Activated CD4-positive, alpha-beta T cell treated with anti-CD3 and anti-CD28 coated beads, Interleukin-2, amount 10 ng/mL, durations not matched to agents 7 days and 5 days (primary cell): ENCODE measurements at places on chromosomes 4 and X. TPM values are rescaled to one million over a fixed set of nuclear protein-coding genes. Genes with fewer than 3 reads are reported as not detected.
A peak's percentile ranks its signal among the peaks of the same experiment; 100 is the strongest.

SLC10A4 gene
- not detected for total RNA-seq

ASB12 gene
- total RNA-seq: not detected

- peaks cover 12% of the 10 kb centered on the region for H3K36me3 ChIP-seq
- no peak overlapping the region for H3K27ac ChIP-seq
- H3K27me3 ChIP-seq: no peaks in the 10 kb centered on the region
- no peak overlapping the region for H3K4me3 ChIP-seq
Observed at GRCh38 chr4:1990676-1991075, 18.1 kb downstream of the NELFA start.

- H3K4me3 ChIP-seq: no peak overlapping the region
- H3K27me3 ChIP-seq: no peaks in the 10 kb centered on the region
- no peaks in the 10 kb centered on the region for H3K36me3 ChIP-seq
- H3K4me1 ChIP-seq: no peaks in the 10 kb centered on the region
- H3K27ac ChIP-seq: no peak overlapping the region
- no peak for DNase-seq
Observed at GRCh38 chr4:111268769-111269414, 646.0 kb upstream of the PITX2 start.

GRCh38 chr4:163493643-163494359, 689 bp upstream of the TMA16 start:
- H3K4me3 ChIP-seq: peak overlapping the region; percentile 92
- peaks cover 34% of the 10 kb centered on the region for H3K4me1 ChIP-seq
- DNase-seq: no peak
- H3K27me3 ChIP-seq: peaks cover 13% of the 10 kb centered on the region
- H3K36me3 ChIP-seq: peaks cover 9% of the 10 kb centered on the region

- peaks cover 8% of the 10 kb centered on the region for H3K27me3 ChIP-seq
- no peaks in the 10 kb centered on the region for H3K4me1 ChIP-seq
- no peaks in the 10 kb centered on the region for H3K36me3 ChIP-seq
- no peak overlapping the region for H3K4me3 ChIP-seq
- H3K27ac ChIP-seq: no peak overlapping the region
Observed at GRCh38 chr4:4752025-4752424, 107.4 kb upstream of the MSX1 start.

DNA sequence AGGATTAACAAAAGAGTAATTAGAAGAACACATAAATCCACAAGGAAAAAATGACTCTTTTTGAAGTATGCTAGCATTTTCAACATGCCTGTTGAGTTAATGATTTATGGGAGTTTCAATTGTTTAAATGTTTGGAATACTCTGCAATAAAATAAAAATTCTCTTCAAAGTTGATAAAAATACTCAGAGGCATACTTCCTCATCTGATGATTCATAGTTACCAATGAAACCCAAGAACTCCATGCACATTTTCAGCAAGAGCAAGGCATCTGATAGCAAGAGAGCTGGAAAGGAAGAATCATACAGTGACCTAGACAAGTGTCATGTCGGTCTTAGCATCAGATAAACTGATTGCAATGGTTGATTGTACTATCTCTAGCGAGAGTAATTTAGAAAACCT, 443.7 kb upstream of the ATOH1 start:
- no peaks in the 10 kb centered on the region for H3K4me1 ChIP-seq
- no peak for DNase-seq
- H3K27me3 ChIP-seq: no peaks in the 10 kb centered on the region
- no peak overlapping the region for H3K4me3 ChIP-seq
- H3K36me3 ChIP-seq: no peaks in the 10 kb centered on the region
- H3K27ac ChIP-seq: no peak overlapping the region

PAGE4 gene
- total RNA-seq: not detected

DNA sequence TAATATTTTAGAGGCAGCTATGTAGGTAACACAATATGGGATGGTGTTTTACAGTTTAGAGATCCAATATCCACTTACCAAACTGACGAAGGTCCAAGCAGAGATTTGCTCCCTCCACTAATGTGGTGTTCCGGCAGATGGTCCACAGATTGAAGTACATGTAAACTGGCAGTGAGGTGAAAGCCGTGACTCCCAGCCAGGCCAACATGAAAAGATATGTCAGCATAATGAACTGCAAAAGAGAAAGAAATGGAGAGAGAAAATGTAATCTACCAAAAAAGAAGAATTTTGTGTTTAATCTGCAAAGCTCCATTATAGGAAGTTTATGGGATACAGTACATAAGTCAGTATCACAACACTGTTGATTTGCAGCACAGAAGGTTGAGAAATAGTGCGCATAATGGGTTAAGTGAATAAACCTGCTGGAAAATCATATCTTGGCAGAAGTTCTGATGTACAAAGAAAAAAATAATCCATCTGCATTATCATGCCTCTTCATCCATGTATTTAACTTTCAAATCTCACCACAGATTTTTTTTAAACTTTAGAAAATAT, 160.2 kb downstream of the GPM6A start:
- H3K4me1 ChIP-seq: no peaks in the 10 kb centered on the region
- H3K27ac ChIP-seq: no peak overlapping the region
- DNase-seq: no peak
- H3K36me3 ChIP-seq: no peaks in the 10 kb centered on the region

TTC29 gene
- not detected for total RNA-seq

JAKMIP1 gene
- 9.6 TPM for total RNA-seq

NHS gene
- total RNA-seq: 1.2 TPM

GRCh38 chrX:133854290-133854689, 131.1 kb downstream of the GPC3 start:
- DNase-seq: no peak
- H3K27me3 ChIP-seq: peaks cover 3% of the 10 kb centered on the region
- no peak overlapping the region for H3K27ac ChIP-seq
- no peak overlapping the region for H3K4me3 ChIP-seq

- no peak for DNase-seq
- no peak overlapping the region for H3K4me3 ChIP-seq
- H3K27ac ChIP-seq: no peak overlapping the region
- H3K4me1 ChIP-seq: no peaks in the 10 kb centered on the region
- H3K36me3 ChIP-seq: no peaks in the 10 kb centered on the region
Observed at GRCh38 chr4:109157696-109158095, 144.8 kb downstream of the COL25A1 start.

RNF128 gene
- total RNA-seq: not detected

DNA sequence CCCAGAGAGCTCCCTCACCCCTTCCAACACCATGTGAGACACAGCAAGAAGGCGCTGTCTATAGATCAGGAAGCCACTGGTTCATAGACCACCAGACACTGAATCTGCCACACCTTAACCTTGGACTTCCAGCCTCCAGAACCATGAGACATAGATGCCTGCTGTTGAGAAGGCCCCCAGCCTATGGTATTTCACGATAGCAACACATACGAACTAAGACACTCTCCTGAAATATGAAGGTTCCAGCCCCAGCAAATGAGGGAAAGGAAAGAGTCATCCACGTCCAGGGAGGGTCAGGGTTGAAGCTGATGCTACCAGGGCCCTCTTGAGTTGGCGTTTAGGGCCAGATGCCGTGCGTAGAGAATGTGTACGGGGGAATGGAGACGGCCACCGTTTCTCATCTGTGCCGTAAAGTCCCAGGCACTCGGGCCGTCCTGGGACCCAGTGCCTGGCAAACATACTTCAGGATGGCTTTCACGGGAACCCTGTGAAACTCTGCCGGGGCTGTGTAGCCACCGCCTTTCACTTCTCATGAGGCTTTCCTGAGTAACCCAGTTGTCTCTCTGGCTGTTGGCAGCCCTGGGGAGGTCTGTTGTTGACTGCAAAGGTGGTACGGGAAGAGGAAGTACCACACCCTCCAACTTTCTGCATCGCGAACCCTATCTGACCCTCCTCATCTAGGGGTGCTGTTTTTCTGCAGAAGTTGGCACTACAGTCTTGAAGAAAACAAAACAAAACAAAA, 17.7 kb upstream of the P2RY8 start:
- peak overlapping the region; percentile 94 for H3K27ac ChIP-seq
- H3K4me3 ChIP-seq: peak overlapping the region; percentile 30
- H3K27me3 ChIP-seq: peaks cover 4% of the 10 kb centered on the region
- peaks cover 61% of the 10 kb centered on the region for H3K4me1 ChIP-seq
- peak; percentile 87 for DNase-seq
- peaks cover 31% of the 10 kb centered on the region for H3K36me3 ChIP-seq

GRCh38 chr4:78345237-78345636, 206.3 kb upstream of the ANXA3 start:
- no peak overlapping the region for H3K4me3 ChIP-seq
- H3K4me1 ChIP-seq: no peaks in the 10 kb centered on the region
- no peak overlapping the region for H3K27ac ChIP-seq
- peaks cover 25% of the 10 kb centered on the region for H3K27me3 ChIP-seq
- H3K36me3 ChIP-seq: no peaks in the 10 kb centered on the region
- DNase-seq: no peak

DUSP9 gene
- total RNA-seq: not detected

ZNF157 gene
- 0.42 TPM for total RNA-seq

CCNG2 gene
- total RNA-seq: 31.5 TPM

PGAM4 gene
- not detected for total RNA-seq
